ENCODE measurements at places on chromosomes 5 and 9. TPM values are rescaled to one million over a fixed set of nuclear protein-coding genes. Genes with fewer than 3 reads are reported as not detected.
A peak's percentile ranks its signal among the peaks of the same experiment; 100 is the strongest.

DDX4 gene
- not detected for total RNA-seq

PLEKHG4B gene
- total RNA-seq: not detected

CDKN2B gene
- total RNA-seq: 0.05 TPM

SLC36A3 gene
- total RNA-seq: not detected

DNA sequence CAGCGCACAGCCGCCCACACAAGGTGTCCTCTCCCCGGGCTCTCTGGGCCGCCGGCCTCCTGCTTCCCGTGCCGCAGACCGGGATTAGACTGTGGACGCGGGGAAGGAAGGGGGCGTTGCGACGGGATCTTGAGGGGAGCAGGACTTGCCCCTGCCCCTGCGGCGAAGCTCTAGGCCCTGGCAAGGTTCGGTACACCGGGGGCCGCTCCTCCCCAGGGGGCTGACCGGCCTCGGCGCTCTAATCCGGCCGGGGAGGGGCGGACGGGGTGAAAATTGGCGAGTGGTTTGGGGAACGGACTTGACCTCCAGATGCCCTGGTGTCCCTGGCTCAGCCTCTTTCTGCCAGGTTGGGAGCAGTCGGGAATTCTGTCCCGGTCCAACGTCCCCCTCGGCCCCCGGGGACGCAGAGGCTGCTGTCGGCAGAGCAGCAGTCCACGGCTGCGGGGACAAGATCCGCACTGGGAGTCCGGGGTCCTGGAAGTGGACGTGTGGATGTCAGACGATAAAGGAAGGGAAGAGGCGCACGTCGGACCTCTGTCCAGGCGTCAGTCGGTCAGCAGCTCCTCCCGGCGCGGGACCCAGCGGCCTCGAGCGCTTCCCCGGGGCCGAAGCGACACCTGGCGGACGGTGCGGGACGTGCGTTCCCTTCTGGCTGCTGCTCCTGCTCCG lies 1.9 kb upstream of the CNTFR start:
- H3K36me3 ChIP-seq: no peaks in the 10 kb centered on the region
- DNase-seq: peak; percentile 86
- peaks cover 60% of the 10 kb centered on the region for H3K27me3 ChIP-seq
- H3K27ac ChIP-seq: no peak overlapping the region

DNA sequence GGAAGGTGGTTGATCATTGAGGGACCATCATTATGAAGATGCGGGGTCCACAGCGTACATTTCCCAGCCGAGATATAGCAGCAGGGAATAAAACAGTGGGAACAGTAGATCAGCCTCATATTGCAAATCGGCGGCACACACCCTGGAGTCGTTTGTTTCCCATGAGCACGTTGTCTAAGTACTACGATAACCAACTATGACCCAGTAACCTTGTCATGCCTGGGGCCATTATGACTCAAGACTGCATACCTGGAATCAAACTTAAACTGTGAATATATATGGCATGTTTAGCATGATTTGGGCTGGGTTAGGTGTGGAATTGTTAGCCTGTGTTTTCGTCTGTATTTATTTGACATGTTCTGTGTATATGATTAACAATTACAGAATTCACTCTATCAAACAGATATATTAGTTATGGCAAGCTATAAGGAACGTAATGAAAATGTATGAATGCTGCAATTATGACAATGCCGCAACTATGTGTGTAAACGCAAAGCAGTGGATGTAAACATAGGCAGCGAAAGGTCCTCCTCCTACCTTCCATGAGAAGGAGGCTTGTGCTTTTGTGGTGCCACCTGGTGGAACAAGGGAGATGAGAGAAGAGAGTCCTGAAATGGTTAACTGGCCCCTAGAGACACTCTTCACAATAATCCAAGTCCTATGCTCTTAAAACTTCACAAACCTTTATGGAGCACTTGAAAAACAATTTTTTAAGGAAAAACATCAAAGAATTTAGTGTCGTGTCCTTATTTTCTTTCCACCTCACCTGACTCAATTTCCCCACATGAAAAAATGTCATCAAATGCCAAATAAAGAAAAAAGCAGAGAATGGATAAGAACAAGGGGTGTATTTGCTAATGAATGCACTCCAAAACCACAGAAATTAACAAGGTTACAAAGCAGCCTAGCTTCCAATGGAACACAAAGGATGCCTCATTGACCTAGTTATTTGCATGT lies 47.1 kb downstream of the SEMA5A start:
- H3K36me3 ChIP-seq: no peaks in the 10 kb centered on the region
- no peaks in the 10 kb centered on the region for H3K27me3 ChIP-seq
- DNase-seq: peak; percentile 16
- no peaks in the 10 kb centered on the region for H3K4me1 ChIP-seq
- H3K4me3 ChIP-seq: no peak overlapping the region

DNA sequence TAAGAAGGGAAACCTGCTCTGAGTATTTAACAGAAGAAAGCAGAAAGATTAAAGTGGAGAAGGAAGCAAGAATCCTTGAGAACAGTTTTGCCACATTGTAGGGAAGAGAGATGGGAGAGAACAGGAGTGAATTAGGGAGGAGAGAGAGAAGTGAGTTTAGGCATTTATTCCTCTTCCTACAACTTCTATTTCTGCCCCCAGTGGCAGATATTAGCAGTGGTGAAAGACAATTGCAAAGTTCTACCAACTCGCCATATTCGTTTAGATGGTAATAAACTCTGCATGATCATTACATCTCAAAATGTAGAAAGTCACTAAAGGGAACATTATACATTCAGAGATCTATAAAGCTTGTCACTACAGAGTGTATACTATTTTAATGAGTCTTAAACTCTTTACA lies 440.1 kb upstream of the TRPC7 start:
- no peaks in the 10 kb centered on the region for H3K36me3 ChIP-seq
- no peaks in the 10 kb centered on the region for H3K4me1 ChIP-seq
- no peak overlapping the region for H3K4me3 ChIP-seq
- DNase-seq: no peak
- no peak overlapping the region for H3K27ac ChIP-seq

DNA sequence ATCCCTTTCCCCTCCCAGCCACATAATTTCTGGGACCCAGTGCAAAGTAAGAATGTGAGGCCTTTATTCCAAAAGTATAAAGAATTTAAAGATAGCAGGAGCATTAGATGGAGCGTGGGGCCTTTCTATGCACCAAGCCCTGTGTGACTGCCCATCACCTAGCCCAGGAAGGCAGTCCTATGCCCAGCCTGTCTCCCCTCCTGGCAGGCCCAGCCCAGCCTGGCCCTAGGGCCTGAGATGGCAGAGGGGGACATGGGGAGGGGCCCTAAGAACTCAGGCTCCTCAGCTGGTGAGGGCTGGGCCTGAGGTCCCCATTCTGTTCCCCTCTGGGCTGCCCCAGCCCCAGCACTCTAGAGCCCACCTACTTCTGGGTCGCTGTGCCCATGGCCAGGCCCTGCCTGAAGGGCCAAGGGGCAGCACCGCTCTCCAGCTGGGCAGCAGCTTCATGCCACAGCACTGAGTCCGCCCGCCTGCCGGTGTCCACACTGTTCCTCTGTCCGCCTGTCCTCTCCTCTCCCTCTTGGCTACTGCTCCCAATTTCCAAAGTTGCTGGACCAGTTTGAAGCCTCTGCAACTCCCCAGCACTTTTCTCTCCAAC lies 995 bp upstream of the SLC23A1 start:
- DNase-seq: no peak
- no peak overlapping the region for H3K4me3 ChIP-seq
- H3K27ac ChIP-seq: peak overlapping the region; percentile 4
- peaks cover 24% of the 10 kb centered on the region for H3K4me1 ChIP-seq
- H3K27me3 ChIP-seq: no peaks in the 10 kb centered on the region
- no peaks in the 10 kb centered on the region for H3K36me3 ChIP-seq

- peaks cover 43% of the 10 kb centered on the region for H3K4me1 ChIP-seq
- DNase-seq: peak; percentile 77
- no peaks in the 10 kb centered on the region for H3K27me3 ChIP-seq
- H3K4me3 ChIP-seq: peak overlapping the region; percentile 86
These were observed 1.3 kb downstream of the HMGXB3 start for GRCh38 chr5:150001660-150002486.

DNA sequence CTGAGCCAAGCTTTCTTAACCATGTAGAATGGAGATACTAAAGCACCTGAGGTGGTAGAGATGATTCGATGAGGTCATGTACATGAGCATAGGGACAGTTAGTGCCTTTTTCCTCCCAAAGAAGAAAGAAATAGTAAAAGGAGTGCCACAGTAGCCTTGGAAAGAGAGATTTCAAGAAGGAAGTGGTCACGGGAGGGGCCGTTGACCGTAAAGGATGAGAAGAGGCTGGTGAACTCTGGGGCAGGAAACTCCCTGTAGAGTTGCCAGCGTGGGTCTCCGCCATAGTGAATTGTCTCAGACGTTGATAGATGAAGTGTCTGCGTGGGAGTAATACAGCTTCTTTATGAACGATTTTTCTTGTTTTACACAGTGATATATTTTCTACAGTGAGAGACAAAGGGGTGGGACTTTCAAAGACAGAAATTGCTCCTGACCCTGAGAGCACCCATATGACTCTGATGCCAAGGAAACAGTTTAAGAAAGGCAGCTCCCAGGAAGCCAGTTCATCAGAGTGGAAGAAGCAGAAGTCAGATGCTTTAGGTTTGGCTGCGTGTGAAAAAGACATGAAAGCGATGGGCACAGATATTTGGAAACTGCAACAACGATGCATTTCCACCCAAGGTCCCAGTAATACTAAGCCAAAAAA lies 41.3 kb downstream of the UGCG start:
- peak; percentile 88 for DNase-seq
- no peaks in the 10 kb centered on the region for H3K27me3 ChIP-seq
- peak overlapping the region; percentile 83 for H3K27ac ChIP-seq
- peak overlapping the region; percentile 53 for H3K4me3 ChIP-seq
- H3K36me3 ChIP-seq: peaks cover 19% of the 10 kb centered on the region

DNA sequence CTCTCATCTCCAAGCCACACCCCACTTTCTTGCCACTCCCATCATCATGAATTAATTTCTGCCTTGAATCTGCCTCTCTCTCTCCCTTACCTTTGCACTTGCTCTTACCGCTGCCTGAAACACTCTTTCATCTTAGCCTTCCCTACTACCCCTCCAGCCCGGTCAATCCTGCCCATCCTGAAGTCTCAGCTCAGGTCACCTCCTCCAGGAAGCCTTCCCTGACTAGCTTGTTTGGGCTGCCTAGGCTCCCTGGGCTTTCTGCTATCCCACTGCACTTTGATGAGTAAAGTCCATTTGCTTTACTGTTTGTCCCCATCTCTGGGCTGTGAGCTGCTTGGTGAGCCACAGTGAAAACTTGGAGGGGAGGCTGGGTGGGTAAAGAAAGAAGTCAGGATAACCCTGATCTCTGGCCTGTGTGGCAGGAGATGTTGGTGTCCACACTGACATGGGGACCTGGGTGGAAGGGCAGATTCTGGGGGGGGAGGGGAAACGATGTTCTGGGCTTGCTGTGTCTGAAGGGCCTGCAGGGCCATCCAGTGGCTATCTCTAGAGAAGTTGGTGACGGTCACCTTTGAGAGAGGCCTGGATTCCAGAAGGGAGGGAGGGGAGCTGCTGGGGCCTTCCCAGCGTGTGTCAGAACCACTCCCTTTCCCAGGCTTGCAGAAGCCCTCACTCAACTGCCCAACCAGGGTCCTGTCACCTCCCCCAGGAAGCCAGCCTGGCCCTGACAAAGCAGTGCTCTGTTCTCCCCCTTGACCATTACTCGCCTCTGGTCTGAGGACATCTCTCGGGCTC lies 75.0 kb upstream of the DAB2IP start:
- no peak overlapping the region for H3K4me3 ChIP-seq
- H3K27ac ChIP-seq: no peak overlapping the region

DNA sequence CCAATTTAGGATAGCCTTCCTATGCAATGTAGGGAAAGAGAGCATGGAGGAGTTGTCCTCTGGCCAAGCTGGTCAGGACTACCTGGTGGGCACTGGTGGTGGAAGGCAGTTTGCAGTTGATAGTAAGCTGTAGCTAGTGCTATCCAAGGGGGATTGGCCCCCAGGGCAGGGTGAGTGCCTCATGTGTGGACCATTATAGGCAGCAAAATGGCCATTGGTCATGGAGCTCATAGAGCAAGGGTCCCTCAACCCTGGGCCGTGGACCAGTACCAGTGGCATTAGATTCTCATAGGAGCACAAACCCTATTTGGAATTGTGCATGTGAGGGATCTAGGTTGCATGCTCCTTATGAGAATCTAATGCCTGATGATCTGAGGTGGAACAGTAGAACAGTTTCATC lies 139.3 kb downstream of the ZSWIM6 start:
- no peak overlapping the region for H3K4me3 ChIP-seq
- peaks cover 7% of the 10 kb centered on the region for H3K36me3 ChIP-seq
- peaks cover 14% of the 10 kb centered on the region for H3K4me1 ChIP-seq
- DNase-seq: no peak
- no peak overlapping the region for H3K27ac ChIP-seq

GRCh38 chr5:174317256-174317894 lies 271.9 kb downstream of the NSG2 start:
- H3K27ac ChIP-seq: no peak overlapping the region
- no peaks in the 10 kb centered on the region for H3K4me1 ChIP-seq
- no peak for DNase-seq
- H3K36me3 ChIP-seq: no peaks in the 10 kb centered on the region
- peaks cover 34% of the 10 kb centered on the region for H3K27me3 ChIP-seq
- no peak overlapping the region for H3K4me3 ChIP-seq

DNA sequence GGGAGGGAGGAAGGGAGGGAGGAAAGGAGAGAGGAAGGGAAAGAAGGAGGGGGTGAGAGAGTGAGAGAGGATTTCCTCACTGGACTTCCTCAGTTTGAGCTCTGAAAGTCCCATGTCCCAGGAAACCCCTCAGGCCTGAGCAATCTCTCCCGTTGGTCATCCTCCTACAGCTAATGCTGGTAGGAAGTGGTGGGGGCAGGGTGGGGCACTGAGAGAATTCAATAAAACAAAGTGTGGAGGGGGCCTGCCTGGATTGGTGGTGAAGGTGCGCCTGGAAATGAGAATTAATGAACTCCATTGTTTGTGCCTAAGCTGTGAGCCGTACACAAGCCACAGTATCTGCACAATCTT lies 195.0 kb downstream of the RGS3 start:
- peaks cover 6% of the 10 kb centered on the region for H3K4me1 ChIP-seq

GRCh38 chr9:113695901-113696300 lies 180.2 kb upstream of the ZNF618 start:
- no peak overlapping the region for H3K4me3 ChIP-seq
- H3K27me3 ChIP-seq: peaks cover 14% of the 10 kb centered on the region
- H3K4me1 ChIP-seq: peaks cover 22% of the 10 kb centered on the region
- no peak overlapping the region for H3K27ac ChIP-seq

DNA sequence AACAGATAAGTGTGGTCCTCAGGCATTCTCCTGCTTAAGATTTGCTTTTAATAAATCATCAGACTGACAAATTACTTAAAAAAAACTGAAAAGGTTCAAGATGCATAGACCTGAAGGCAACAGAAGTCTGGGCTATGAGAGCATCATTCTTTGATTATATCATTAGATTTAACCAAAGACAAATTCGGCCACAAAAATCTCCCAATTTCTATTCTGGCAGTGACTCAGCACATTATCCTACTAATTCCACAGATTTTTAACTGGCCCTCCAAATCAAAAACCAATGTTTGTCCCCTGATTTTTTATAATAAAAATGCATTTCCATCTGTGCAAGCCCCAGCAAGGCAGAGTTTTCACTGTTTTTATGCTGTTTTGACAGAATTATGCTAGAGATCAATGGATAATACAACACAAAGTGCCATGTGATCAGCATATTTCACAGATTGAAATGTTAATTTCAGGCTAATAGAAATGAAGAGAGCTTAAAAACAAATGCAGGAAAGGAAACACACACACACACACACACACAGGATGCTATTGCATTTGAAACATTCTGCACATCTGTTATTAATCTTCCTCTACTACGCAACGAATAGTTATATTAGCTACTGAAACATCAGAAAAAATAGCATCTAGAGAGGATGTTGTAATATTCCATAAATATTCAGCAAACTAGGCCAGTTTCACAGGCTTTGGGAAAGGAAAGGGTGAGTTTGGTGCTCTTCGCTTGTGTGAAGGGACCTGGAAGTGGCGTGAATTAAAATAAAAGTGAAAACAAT lies 177.6 kb upstream of the ST8SIA4 start:
- no peaks in the 10 kb centered on the region for H3K4me1 ChIP-seq
- H3K27ac ChIP-seq: no peak overlapping the region
- no peak overlapping the region for H3K4me3 ChIP-seq
- DNase-seq: no peak
